ENCODE measurements at places on chromosomes 4 and X. TPM values are rescaled to one million over a fixed set of nuclear protein-coding genes. Genes with fewer than 3 reads are reported as not detected.

REELD1 gene
- total RNA-seq, result not detected

KIF4A gene
- total RNA-seq, result not detected

UTP3 gene
- total RNA-seq, result 3.2 TPM

MAGEA2B gene
- not detected for total RNA-seq

PLP2 gene
- total RNA-seq, result 51.6 TPM

- DNase-seq, result peak; percentile 83
Observed at GRCh38 chrX:153947009-153947769, 2.7 kb upstream of the RENBP start.

DNA sequence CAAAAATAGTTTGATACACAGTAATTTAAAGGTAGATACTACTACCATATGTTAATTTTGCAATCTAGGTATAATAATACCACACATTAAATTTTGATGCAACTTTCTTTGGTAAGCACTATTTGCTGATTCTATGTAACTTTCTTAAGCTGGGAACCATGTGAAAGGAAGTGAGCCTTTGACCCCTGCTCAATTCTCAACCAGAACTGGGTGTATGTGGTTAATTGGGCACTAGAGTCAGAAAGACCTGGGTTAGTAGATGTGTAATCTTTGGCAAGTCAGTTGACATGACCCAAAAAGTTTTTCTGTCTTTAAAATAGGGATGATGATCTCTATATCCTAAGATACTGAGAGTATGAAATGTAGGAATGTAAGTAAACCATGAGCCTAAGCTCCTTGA, 22.4 kb downstream of the TLR2 start:
- no peak for DNase-seq

- DNase-seq, result no peak
Observed at GRCh38 chrX:103170216-103170615, 44.7 kb upstream of the BEX4 start.

GRCh38 chrX:2176733-2177132, 324.0 kb downstream of the DHRSX start:
- no peak for DNase-seq

DNA sequence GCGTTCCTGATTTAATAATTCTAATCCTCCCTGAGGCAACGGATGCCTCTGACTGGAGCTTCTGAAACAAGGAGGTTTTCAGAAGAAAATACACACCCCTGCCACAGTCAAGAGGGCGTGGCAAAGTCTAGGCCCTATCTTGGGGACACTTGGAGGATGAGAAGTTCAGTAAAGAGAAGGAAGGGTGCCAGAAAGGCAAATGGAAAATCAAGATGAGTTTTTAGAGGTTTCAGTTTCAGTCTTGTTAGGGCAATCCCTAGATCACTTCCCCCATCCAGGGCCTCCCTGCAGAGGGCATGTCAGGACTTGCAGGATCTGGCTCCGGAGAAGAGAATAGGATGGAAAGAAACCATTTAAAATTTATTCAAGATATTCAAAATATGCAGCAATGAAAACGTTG, 28.5 kb upstream of the FGF2 start:
- DNase-seq, result peak; percentile 62

- DNase-seq, result no peak
Observed at GRCh38 chrX:134764202-134764785, 106.0 kb upstream of the PLAC1 start.

GRCh38 chr4:77751764-77752163, 67.4 kb downstream of the CNOT6L start:
- no peak for DNase-seq

DNA sequence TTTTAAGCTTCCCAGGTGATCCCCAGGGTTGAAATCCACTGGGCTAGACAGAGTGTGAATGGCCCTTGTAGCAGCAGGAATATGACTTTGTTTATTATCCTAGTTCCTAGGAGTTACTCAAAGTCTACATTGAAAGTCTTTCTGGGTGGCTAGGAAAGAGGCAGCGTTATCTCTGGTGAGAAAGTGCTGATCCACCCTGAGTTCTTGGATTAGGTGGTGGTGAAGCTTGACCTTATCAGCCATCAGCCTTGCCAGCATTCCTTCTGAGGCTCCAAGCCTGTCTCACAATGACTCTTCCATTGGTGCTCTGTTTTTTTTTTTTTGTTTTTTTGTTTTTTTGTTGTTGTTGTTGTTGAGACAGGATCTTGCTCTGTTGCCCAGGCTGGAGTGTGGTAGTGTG, 83.1 kb upstream of the CLCN4 start:
- no peak for DNase-seq
